ENCODE measurements at places on chromosomes 6 and 20.

- no peak for DNase-seq
Measured at GRCh38 chr6:40956936-40957335, 82.1 kb downstream of the UNC5CL start.

DNA sequence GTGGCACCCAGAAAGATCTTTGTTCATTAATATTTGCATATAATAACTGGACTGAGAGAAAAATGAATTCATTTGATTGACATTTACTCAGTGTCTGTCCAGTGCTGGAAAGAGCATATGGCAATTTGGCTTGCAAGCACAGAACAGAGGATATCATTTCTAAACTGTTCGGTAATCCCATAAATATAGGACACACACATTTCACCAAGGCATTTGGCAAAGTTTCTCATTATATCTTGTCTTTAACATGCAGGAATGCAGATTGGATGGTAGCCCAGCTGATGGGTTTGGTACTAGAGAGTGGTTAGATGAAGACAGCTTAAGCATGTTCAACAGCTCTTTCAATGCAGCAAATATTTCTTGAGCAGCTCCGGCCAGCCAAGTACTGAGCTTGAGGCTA, 259.2 kb downstream of the PRKN start:
- DNase-seq: no peak

- no peak for DNase-seq
Measured at GRCh38 chr6:163872335-163872734, 457.8 kb downstream of the QKI start.

DNA sequence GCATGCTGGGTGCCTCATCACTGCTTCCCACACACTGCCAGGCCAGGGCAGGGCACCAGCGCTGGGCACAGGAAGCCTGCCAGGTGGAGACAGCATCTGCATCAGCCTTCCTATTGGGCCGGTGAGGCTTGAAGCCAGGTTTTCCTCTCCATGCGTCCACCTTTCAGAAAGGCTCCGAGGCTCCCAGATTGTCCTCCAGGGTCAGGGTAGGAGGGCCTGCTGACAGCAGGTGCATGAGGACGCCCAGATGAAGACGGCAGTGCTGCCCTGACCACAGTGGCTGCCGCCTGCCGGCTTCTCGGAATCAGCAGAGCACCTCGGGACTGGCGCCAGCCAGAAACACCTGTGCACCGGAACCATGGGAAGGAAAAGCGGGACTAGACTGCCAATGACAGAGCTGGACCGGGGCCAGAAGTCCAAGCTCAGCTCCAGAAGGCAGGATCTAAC, 170.5 kb upstream of the CST7 start:
- no peak for DNase-seq

GRCh38 chr6:21538186-21538798, 55.3 kb upstream of the SOX4 start:
- no peak for DNase-seq

GRCh38 chr6:163170294-163170883, 244.1 kb upstream of the QKI start:
- DNase-seq: no peak

- peak; percentile 19 for DNase-seq
Measured at GRCh38 chr20:5222919-5223634, 93.7 kb downstream of the PROKR2 start.

DNA sequence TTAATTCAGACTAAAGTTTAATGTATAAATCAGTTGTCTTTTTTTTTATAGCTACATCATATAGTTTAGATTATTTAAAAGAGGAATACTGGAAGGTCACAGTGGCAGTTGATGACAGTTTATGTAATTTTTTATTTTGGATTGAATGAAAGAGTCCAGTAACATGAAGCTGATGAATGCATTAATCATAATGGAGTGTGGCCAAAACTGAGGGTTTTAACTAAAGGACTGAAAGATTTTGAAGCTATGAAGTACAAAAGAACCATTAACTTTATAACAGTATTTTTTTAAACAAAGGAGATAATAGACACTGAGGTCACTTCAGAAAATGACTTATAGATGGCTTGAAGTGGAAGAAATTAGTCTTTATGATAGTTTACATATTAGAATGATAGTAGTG, 41.3 kb downstream of the TRMT11 start:
- no peak for DNase-seq

- DNase-seq: no peak
Measured at GRCh38 chr20:30288346-30288745, 969.1 kb upstream of the DEFB115 start.

- no peak for DNase-seq
Measured at GRCh38 chr6:117143647-117144046, 121.7 kb upstream of the VGLL2 start.

- DNase-seq: no peak
Measured at GRCh38 chr6:63529498-63529897, 42.8 kb upstream of the LOC128125822 start.

GRCh38 chr6:89045011-89045387, 35.6 kb upstream of the PNRC1 start:
- no peak for DNase-seq

DNA sequence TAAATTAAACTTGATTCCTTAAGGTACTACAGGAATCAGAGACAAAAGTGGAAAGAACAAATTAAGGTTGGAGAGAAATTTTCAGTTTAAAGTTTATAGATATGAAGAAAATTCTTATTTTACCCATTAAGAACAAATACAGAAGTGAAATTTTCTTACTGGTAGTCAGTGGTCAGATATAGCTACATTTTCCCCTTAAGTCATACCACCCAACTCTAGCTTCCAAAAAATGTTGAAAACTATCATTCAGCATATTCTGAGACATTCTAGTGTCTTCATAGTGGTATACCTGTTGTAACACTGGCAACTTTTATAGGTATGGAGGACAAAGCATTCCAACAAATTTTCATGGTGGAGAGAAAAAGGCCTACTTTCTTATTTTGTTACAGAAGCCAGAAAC, 15.6 kb upstream of the SUMO4 start:
- DNase-seq: no peak

GRCh38 chr6:110485491-110485890, 9.1 kb upstream of the SLC22A16 start:
- DNase-seq: no peak

DNA sequence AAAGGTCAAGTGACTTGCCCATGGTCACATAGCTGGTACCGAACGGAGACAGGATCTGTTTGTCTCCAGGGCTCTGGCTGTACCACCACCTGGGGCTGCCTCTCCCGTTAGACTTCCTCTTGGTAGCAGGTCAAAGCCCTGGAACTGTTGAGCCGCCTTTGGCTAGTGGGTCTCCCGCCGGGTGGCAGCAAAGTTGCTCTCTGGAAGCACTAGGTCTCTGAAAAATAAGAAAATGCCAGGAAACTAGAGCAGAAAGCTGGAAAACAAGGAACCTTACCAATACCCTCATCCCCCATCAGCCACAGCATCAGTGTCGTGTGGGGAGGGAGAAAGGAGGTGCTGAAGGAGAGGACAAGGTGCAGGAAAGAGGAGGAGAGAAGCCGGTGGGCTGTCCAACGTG, 291.0 kb upstream of the SUPT3H start:
- DNase-seq: no peak

- DNase-seq: no peak
Measured at GRCh38 chr6:33616913-33617312, 4.2 kb upstream of the ITPR3 start.

GRCh38 chr6:135412761-135413160, 84.8 kb downstream of the AHI1 start:
- DNase-seq: no peak

DNA sequence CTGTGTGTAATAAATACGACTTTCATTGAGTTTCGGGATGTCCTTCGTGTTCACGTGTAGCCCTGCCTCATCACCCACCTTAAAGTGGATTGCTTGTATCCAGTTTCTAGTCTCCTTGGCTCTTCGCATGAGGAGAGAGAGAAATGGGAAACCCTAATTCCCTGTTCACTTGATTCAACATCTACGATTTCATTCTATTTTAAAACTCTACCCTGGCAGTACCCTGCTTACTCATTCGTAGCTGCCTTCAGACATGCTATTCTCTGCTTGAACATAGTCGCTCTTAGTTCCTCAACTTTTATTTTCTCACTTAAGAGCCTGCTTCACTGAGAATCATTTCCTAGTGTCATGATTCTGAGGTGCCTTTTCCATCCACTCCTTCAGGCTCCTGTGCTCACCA, 163.6 kb downstream of the EYA4 start:
- no peak for DNase-seq

DNA sequence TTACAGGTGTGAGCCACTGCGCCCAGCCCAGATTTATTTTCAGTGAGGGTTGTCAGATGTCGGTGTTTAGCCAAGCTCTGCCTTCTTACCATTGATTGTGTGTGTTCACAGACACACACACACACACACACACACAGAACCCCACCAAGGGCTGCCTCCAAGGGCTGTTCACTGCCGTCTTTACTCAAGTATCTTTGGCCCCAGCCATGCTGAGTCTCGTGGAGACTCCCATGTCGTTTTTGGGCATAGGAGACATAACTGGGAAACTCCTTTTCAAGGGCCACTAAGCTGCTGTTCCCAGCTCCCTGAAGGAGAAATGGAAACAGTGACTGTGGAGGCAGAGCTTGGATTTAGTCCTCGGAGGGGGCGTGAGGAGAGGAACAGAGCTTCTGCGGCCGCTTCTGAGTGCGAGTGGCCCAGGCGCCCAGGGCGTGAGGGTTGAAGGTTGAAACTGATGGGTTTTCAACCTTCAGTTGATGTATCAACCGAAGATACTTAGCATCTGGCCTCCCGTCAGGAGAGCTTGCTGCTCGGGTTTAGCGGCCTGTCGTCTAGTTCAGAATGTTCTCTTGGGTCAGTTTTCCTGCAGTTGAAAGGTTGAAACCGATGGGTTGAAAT, 243.6 kb downstream of the TTLL2 start:
- no peak for DNase-seq

DNA sequence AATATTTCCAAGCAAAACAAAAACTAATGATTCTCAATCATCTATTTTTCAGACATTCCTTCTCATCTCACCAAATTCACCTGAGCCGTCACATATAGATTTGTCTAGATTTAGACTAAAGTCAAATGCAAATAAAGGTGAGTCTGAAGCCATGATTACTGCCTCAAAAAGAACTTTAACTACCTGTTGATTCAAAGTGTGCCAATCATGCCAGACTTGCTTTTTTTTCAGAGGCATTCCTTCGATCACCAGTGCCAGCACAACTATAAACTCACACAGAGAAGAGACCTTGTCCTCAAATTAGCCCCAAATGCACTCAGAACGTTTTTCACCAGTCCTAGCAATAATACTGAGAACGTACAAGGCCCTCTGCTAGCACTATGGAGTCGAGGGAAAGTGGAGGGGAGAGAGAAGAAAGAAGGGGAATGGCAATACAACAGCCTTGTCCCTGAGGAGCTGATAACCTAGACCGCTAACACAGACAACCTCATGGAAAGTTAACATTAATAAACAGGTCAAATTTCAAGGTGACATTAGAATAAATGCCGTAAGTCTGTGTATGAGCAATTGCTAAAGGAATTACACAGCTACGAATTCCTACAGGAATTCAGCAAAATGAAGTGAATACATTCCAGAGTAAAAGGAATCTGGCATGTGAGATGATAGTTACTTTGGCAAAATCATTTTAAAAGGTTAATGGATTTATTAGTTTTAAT, 60.9 kb downstream of the EPB41L2 start:
- no peak for DNase-seq

DNA sequence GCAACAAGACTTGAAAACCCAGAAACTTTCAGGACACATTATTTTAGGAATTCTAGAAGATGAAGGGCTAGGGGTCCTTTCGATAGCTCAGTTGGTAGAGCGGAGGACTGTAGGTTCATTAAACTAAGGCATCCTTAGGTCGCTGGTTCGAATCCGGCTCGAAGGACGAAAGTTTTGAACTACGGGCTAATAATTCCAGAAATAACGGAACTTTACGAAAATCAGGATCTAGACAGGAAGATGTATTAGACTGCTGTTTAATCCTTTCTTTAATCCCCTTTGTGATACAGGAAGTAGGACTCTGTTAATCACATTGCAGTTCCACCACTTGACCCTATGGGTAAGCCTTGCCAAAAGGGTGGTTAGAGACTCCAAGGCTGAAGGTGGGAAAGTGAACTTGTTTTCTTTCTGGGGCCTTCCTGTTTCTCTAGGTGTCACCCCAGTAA, 21.2 kb upstream of the ABT1 start:
- no peak for DNase-seq

- DNase-seq: no peak
Measured at GRCh38 chr20:53265304-53265875, 293.2 kb downstream of the TSHZ2 start.

- no peak for DNase-seq
Measured at GRCh38 chr6:83868639-83869038, 9.2 kb downstream of the CYB5R4 start.

DNA sequence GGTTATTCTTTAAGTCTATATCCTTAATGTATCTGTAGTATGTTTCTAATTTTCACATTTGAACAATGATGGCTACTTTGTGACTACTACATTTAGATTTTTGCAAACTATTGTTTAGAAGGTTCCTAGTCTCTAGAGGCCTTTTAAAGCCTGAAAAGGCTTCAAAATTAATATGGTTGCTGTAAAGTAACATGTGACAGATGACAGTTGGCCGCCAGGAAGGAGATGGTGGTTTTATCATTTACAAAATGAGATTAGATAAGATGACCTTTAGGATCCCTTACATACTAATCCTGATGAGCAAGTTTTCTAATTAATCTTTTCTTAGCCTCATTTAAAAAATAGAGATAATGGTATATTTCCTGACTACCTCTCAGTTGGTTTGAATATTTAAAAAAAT, 18.8 kb downstream of the SCAF8 start:
- no peak for DNase-seq

- DNase-seq: no peak
Measured at GRCh38 chr6:15922510-15923250, 206.2 kb upstream of the MYLIP start.
